ENCODE measurements at places on chromosomes 6 and 20. TPM values are rescaled to one million over a fixed set of nuclear protein-coding genes. Genes with fewer than 3 reads are reported as not detected.

Gene THBS2
- not detected for total RNA-seq

DNA sequence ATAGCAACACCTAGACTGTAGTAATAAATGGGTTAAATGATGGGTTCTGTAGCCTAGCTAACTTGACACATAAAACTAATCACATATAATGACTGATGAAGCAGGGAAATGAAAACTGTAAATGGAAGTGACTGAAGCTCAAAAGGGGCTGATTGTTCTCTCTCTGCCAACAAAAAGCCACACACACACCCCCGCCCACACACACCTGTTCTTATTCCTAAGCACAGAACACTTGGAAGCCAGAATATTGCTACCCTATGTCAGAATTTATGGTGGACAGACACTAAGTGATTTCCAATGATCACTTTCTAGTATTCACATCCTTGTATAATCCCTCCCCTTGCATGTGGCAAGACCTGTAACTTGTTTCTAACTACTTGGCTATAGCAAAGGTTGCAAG is 603.5 kb downstream of the UTRN start:
- no peak for DNase-seq

Gene ALDH5A1
- 14.6 TPM for total RNA-seq

Gene HRH3
- not detected for total RNA-seq

GRCh38 chr6:148548749-148549140 is 198.1 kb upstream of the UST start:
- no peak for DNase-seq

DNA sequence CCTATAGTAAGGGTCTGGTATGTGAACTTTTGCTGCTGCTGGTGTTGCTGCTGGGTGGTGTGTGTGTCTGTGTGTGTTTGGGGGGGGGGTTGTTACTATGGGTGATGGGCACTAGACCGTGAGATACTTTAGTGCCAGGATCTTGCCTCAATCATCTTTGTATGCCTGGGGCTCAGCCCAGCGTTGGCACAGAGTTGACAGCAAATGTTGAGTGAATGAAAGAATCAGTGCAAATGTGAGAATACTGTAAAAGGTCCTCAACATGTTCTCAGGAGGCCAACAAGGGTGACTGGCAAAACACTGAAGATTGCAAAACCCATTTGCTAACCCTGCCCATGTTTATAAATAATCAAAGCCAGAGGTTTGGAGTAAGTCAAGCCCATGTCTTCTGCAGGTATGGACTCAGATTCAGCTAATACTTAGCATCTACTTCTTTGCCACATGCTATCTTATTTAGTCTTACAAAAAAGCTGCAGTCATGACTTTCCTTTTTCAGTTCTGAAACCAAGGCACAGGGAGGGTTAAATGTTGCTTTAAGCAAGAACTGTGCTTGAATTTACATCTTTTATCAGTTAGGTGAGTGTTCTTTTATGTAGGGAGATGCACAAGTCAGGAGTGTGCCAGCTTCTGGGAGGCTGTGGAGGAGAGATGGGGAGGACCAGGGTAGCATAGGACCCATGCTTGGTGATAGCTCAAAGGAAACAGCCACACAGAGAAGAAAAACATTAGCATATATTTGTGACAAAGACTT is 125.3 kb upstream of the SPACA1 start:
- DNase-seq, result no peak

Gene HLA-DOA
- total RNA-seq, result 1.8 TPM

Gene SLC25A27
- total RNA-seq, result 0.64 TPM

DNA sequence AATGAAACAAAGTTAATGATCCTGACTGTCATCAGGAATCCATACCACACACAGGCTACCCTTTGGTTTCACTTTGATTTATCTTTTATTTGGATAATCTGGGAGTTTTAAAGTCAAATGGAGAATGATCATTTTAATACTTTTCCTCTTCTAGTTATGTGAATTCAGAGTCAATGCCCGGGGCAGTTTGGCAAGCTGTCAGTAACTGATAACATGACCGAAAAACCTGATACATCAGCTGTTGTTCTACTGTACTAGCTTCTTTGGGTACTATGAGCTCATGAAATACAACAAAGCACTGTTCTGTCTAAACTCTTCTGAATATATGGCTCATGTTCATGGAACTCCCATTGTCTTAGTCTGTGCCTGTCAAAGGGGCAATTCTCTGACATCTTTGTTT is 30.2 kb downstream of the KLHL31 start:
- DNase-seq, result no peak

Gene HLA-DPB1
- total RNA-seq, result 39.0 TPM

Gene RUNX2
- 20.8 TPM for total RNA-seq

Gene CDC25B
- total RNA-seq, result 168 TPM

Gene DNMT3B
- 0.84 TPM for total RNA-seq

Gene SPTLC3
- total RNA-seq, result 1.7 TPM
